Omental fat pad (tissue), 4 donors: ENCODE measurements at places on chromosomes 5 and 9. TPM values are rescaled to one million over a fixed set of nuclear protein-coding genes. Genes with fewer than 3 reads are reported as not detected.

- DNase-seq: no peak
Observed at GRCh38 chr9:2242831-2243330, 227.7 kb downstream of the SMARCA2 start.

- DNase-seq: no peak
Observed at GRCh38 chr9:136808075-136808805, 492 bp downstream of the RABL6 start.

GRCh38 chr5:143245929-143246561 lies 157.4 kb downstream of the NR3C1 start:
- no peak for DNase-seq

GRCh38 chr5:112637343-112637742 lies 100.3 kb upstream of the APC start:
- no peak for DNase-seq

- no peak for DNase-seq
Observed at GRCh38 chr5:5932824-5933223, 445.5 kb downstream of the MED10 start.

- no peak for DNase-seq
Observed at GRCh38 chr9:87587356-87587745, 89.7 kb downstream of the DAPK1 start.

DNA sequence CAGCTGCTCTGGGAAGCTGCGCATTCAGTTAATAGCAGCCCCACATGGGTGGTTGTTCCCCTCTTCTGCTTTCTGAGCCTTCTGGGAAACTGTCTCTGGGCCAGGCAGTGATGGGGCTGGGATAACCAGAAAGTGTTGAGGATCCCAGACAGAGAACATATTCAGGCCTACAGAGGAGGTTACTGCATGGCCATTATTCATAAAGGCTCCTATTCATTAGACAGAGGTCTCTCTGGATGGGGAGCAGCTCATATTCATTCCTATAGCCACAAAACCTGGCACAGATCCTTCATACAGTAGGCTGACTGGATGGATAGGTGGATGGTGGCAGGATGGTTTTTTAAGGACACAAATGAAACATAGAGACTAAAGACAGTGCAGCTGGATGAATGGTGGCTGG lies 76.3 kb downstream of the HSPA4 start:
- DNase-seq: no peak

GRCh38 chr5:174301848-174302625 lies 256.5 kb downstream of the NSG2 start:
- no peak for DNase-seq

DNA sequence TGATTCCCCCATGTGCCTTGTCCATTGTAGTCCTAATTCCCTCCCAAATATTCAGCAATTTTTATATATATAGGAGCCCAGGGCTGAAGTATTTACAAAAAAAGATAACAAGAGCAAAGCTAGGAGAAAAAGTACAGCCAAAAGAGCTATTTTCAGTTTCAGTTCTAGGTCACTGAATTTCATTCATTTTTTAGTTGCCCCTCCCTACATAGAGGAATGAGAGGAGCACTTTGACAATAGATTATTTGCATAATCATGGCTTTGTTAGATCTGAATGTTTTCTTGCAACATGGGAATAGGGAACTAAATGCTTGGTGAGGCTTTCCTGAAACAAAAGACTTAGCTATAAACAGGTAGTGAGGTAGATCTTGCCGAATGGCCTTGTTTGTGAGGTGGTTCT lies 15.3 kb upstream of the F2RL2 start:
- DNase-seq: no peak

PCDHA11 gene
- total RNA-seq: 0.63 TPM

F2RL2 gene
- 0.63 TPM for total RNA-seq
